ENCODE measurements at places on chromosomes 12 and 14. TPM values are rescaled to one million over a fixed set of nuclear protein-coding genes. Genes with fewer than 3 reads are reported as not detected.

NFE2 gene
- total RNA-seq: not detected

SLC5A8 gene
- total RNA-seq: not detected

CLEC9A gene
- total RNA-seq: not detected

HCAR2 gene
- 1.6 TPM for total RNA-seq

TMEM132D gene
- not detected for total RNA-seq

RAD9B gene
- 0.26 TPM for total RNA-seq

OR2AP1 gene
- not detected for total RNA-seq

TMX1 gene
- 58.2 TPM for total RNA-seq

PAH gene
- total RNA-seq: not detected

TBX3 gene
- total RNA-seq: 0.38 TPM

HOXC12 gene
- not detected for total RNA-seq

SLC6A12 gene
- total RNA-seq: not detected

TGM1 gene
- 88.7 TPM for total RNA-seq

ATG101 gene
- 153 TPM for total RNA-seq

SELPLG gene
- 0.13 TPM for total RNA-seq

Measured in bronchial epithelial cell (primary cell).